ENCODE measurements at places on chromosomes 13 and 19.

GRCh38 chr19:6459262-6460098 is at the start of gene SLC25A23:
TSS of gene SLC25A23 (minus strand) at chr19:6459792. CDS start at chr19:6459628, 164 bp downstream.
- H3K27ac ChIP-seq, result peak within 1 kb of the TSS; percentile 78
- peak within 1 kb of the TSS; percentile 76 for H3K4me3 ChIP-seq
- H3K36me3 ChIP-seq, result peaks cover 8% of the 10 kb centered on the region
- H3K4me1 ChIP-seq, result peaks cover 4% of the 10 kb centered on the region

DNA sequence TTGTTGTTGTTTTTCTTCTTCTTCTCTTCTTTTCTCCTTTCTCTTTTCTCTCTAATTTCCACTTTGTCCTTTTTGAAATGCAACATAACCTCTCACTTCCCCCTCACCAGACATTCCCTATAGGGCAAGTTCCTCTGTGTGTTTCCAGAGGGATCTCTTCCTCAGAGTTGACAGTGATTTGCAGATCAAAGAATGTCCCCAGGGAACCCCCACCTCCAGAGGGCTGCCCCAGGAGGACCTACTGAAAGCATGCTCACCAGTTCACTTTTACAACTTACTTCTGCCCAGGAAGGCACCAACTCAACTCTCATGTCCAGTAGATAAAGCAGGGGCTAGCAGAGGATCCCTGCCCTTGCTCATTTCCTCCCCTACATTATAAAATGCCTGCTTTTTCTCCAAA is 1648.0 kb downstream of the PCDH9 start:
- no peak overlapping the region for H3K4me3 ChIP-seq
- H3K36me3 ChIP-seq, result no peaks in the 10 kb centered on the region
- H3K4me1 ChIP-seq, result no peaks in the 10 kb centered on the region
- no peak for DNase-seq

DNA sequence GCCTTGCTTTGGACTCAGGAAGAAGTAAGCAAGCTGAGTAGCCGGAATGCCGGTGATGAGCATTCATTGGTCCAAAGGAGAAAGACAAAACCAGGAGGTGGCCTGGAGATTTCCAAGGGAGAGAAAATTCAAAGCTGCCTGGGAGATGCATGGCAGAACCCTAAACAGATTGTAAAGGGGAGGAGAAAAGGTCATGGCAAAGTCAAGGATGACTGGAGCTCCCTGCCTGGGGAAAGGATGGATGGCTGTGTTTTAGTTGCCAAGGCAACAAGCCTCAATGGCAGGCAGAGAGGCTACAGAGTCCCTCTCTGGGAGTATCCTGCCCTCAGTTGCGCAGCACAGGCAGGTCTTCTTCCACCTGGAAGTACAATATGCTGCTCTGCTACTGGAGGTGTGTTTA is 134.0 kb downstream of the ENOX1 start:
- H3K4me1 ChIP-seq, result no peaks in the 10 kb centered on the region
- H3K27ac ChIP-seq, result no peak overlapping the region
- H3K36me3 ChIP-seq, result no peaks in the 10 kb centered on the region
- DNase-seq, result no peak
- no peak overlapping the region for H3K4me3 ChIP-seq

GRCh38 chr19:51339687-51340656 is 2.0 kb downstream of the VSIG10L start:
- H3K36me3 ChIP-seq, result no peaks in the 10 kb centered on the region
- peak overlapping the region; percentile 69 for H3K4me3 ChIP-seq
- no peak for DNase-seq
- H3K27me3 ChIP-seq, result peaks cover 22% of the 10 kb centered on the region
- peaks cover 18% of the 10 kb centered on the region for H3K4me1 ChIP-seq

DNA sequence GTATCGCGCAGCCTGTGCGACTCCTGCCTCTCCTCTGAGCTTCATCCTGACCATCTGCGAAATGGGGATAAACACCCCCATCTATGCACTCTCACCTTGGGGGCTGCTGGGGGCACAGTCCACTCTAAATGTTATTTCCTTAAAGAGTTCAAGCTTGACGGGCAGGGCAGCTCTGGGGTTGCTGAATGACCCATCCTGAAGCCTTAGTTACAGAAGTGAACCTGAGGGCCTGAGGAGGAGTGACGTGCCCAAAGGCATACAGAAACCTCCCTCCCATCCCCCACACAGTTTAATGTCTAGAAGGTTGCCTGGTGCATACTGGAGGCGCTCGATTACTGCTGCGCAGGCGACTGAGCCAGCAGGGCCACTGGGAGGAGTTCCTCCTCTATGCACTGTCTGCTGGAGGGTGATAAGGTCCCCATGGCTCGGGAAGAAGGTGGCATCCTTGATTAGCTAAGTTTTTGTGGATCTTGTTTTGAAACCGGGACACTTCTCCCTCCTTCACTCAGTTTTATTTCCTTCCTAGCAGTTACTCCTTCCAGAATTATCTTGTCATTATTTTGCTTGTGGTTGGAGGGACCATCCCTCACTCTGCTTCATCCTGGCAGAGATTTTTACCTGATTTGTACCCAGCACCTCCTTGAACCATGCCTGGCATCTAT is 572 bp upstream of the FKBP8 start:
- peaks cover 23% of the 10 kb centered on the region for H3K36me3 ChIP-seq
- H3K27ac ChIP-seq, result peak overlapping the region; percentile 82
- H3K4me3 ChIP-seq, result peak overlapping the region; percentile 96

DNA sequence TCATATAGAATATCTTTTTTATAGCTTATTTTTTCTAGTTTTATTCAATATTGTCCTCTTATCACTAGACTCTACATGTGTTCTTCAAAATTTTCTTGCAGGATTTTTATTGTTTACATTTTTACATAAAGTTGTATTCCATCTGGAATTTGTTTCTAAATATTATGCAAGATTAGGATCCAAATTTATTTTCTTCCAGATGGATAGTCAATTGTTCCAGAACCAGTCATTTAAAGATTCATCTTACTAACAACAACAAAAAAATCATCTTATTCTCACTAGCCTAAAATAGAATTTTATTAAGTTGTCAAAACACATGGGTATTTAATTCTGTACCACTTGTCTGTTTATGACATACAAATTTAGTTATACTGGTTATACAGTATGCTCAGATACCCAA is 390.4 kb upstream of the GPC6 start:
- H3K27ac ChIP-seq, result no peak overlapping the region
- H3K36me3 ChIP-seq, result no peaks in the 10 kb centered on the region
- H3K27me3 ChIP-seq, result no peaks in the 10 kb centered on the region
- DNase-seq, result no peak
- no peak overlapping the region for H3K4me3 ChIP-seq

GRCh38 chr19:36423925-36424324 is 5.5 kb upstream of the ZFP82 start:
- no peaks in the 10 kb centered on the region for H3K36me3 ChIP-seq
- H3K4me1 ChIP-seq, result no peaks in the 10 kb centered on the region
- no peak for DNase-seq

- no peak for DNase-seq
- H3K36me3 ChIP-seq, result no peaks in the 10 kb centered on the region
- H3K27ac ChIP-seq, result no peak overlapping the region
- H3K4me1 ChIP-seq, result no peaks in the 10 kb centered on the region
- H3K4me3 ChIP-seq, result no peak overlapping the region
Measured at GRCh38 chr13:50584856-50585580, 258.5 kb downstream of the DLEU7 start.

GRCh38 chr13:58032676-58033460 is 401.3 kb downstream of the PCDH17 start:
- H3K27me3 ChIP-seq, result no peaks in the 10 kb centered on the region
- no peaks in the 10 kb centered on the region for H3K36me3 ChIP-seq
- no peak for DNase-seq
- no peak overlapping the region for H3K27ac ChIP-seq
- H3K4me3 ChIP-seq, result no peak overlapping the region

GRCh38 chr19:52948025-52948770 is 14.5 kb downstream of the ZNF816 start:
- peaks cover 2% of the 10 kb centered on the region for H3K4me1 ChIP-seq
- no peak overlapping the region for H3K4me3 ChIP-seq
- H3K27me3 ChIP-seq, result no peaks in the 10 kb centered on the region

- no peak for DNase-seq
- no peaks in the 10 kb centered on the region for H3K4me1 ChIP-seq
- no peaks in the 10 kb centered on the region for H3K36me3 ChIP-seq
- H3K27me3 ChIP-seq, result peaks cover 67% of the 10 kb centered on the region
Measured at GRCh38 chr13:51221108-51221507, 1.1 kb upstream of the FAM124A start.

- H3K27me3 ChIP-seq, result no peaks in the 10 kb centered on the region
- no peak overlapping the region for H3K27ac ChIP-seq
- DNase-seq, result no peak
- no peaks in the 10 kb centered on the region for H3K4me1 ChIP-seq
- no peak overlapping the region for H3K4me3 ChIP-seq
Measured at GRCh38 chr13:90933097-90933826, 414.2 kb upstream of the MIR17HG start.

GRCh38 chr13:96766306-96766705 is 228.0 kb downstream of the OXGR1 start:
- H3K4me1 ChIP-seq, result no peaks in the 10 kb centered on the region
- no peak overlapping the region for H3K27ac ChIP-seq
- H3K36me3 ChIP-seq, result no peaks in the 10 kb centered on the region
- no peak overlapping the region for H3K4me3 ChIP-seq

DNA sequence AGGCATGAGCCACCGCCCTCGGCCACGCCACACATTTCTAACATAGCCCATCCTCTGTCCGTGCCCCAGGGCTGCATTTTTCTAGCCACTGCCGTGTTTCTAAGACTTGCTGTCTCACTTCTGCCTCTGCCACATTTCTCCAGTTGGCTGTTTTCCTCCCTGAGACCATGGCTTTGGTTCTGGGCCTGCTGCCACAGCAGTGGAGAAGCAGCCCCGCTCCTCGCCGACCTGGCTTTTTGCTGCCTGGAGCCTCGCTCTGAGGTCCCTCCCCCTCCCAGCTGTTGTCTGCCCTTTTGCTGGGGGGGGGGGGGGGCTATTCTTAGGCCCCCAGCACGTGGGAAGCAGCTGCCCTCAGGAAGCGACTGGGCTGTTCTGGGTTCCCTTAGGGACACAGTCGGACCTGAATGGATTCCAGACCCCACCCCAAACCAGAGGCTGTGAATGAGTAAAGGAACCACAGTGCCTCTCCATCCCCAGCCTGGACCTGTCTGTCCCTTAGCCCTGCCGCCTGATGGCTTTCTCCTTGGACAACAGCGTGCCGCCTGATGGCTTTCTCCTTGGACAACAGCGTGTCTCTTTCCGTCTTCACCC is 3.3 kb downstream of the GYS1 start:
- H3K4me1 ChIP-seq, result peaks cover 17% of the 10 kb centered on the region
- no peaks in the 10 kb centered on the region for H3K27me3 ChIP-seq
- H3K36me3 ChIP-seq, result peaks cover 39% of the 10 kb centered on the region
- DNase-seq, result no peak
- no peak overlapping the region for H3K27ac ChIP-seq

DNA sequence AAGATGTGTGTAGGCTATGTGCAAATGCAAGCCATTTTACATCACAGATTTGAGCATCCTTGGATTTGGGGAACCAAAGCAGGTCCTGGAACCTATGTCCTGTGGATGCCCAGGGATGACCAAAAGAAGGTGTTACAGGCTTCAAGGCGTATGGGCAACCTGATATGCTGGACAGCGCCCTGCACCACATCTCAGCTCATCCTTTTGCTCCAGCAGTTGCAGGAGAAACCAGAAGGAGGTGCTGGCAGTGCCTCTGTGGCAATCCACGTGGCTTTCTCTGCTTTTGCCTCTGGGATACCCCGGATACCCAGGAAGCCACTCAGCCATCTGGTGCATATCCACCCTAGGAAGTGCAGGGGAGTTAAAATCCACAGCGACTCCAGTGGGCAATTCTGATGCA is 110.3 kb upstream of the VSTM2B start:
- no peaks in the 10 kb centered on the region for H3K36me3 ChIP-seq
- H3K4me1 ChIP-seq, result no peaks in the 10 kb centered on the region
- no peaks in the 10 kb centered on the region for H3K27me3 ChIP-seq
- DNase-seq, result no peak
- H3K4me3 ChIP-seq, result no peak overlapping the region
- H3K27ac ChIP-seq, result no peak overlapping the region

GRCh38 chr13:106096661-106097092 is 438.8 kb downstream of the EFNB2 start:
- DNase-seq, result no peak
- H3K27ac ChIP-seq, result no peak overlapping the region
- H3K27me3 ChIP-seq, result no peaks in the 10 kb centered on the region
- H3K4me3 ChIP-seq, result no peak overlapping the region
- H3K4me1 ChIP-seq, result peaks cover 8% of the 10 kb centered on the region

DNA sequence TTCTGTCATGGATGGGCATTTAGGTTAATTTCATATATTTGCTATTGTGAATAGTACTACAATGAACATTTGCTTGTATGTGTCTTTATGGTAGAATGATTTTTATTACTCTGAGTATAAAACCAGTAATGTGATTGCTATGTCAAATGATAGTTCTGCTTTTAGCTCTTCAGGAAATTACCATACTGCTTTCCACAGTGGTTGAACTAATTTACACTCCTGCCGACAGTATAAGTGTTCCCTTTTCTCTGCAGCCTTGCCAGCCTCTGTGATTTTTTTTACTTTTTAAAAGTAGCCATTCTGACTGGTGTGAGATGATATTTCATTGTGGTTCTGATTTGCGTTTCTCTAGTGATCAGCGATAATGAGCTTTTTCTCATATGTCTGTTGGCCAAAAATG is 6.5 kb downstream of the SIGLEC7 start:
- H3K4me1 ChIP-seq, result no peaks in the 10 kb centered on the region
- DNase-seq, result no peak
- no peak overlapping the region for H3K27ac ChIP-seq
- no peak overlapping the region for H3K4me3 ChIP-seq
- no peaks in the 10 kb centered on the region for H3K36me3 ChIP-seq
- H3K27me3 ChIP-seq, result no peaks in the 10 kb centered on the region

- no peaks in the 10 kb centered on the region for H3K4me1 ChIP-seq
- H3K4me3 ChIP-seq, result no peak within 1 kb of the TSS
- H3K27ac ChIP-seq, result no peak within 1 kb of the TSS
Measured at GRCh38 chr19:45973553-45974338, at the start of gene NOVA2. TSS of gene NOVA2 (minus strand) at chr19:45973865. CDS start at chr19:45973351, 514 bp downstream.

- H3K36me3 ChIP-seq, result no peaks in the 10 kb centered on the region
- H3K27me3 ChIP-seq, result no peaks in the 10 kb centered on the region
- peaks cover 9% of the 10 kb centered on the region for H3K4me1 ChIP-seq
- H3K4me3 ChIP-seq, result no peak overlapping the region
- peak; percentile 69 for DNase-seq
Measured at GRCh38 chr13:25874907-25875306, 176.9 kb downstream of the SHISA2 start.

DNA sequence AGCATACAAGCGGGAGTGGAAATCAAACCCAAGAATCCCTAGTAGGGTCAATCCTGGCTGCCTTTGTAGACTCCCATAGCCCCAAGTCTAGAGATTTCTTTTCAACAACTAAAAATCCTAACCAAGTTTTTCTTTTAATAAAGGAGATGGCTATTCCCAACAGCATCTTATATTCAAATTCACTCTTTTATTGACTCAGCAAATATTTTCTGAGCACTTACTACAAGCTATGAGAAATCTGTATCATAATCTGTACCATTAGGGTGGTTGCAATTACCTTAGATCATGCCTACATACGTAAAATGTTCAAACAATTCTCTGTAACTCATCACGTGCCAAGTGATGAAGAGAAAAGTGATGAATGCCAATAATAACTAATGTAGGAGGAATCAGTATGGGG is 54.5 kb downstream of the LNX2 start:
- H3K27ac ChIP-seq, result no peak overlapping the region
- no peaks in the 10 kb centered on the region for H3K4me1 ChIP-seq
- H3K4me3 ChIP-seq, result no peak overlapping the region
- H3K27me3 ChIP-seq, result no peaks in the 10 kb centered on the region

GRCh38 chr19:33443638-33444561 is 70.4 kb downstream of the CEBPG start:
- H3K36me3 ChIP-seq, result no peaks in the 10 kb centered on the region
- H3K4me1 ChIP-seq, result no peaks in the 10 kb centered on the region
- no peak overlapping the region for H3K27ac ChIP-seq
- H3K27me3 ChIP-seq, result no peaks in the 10 kb centered on the region
- H3K4me3 ChIP-seq, result no peak overlapping the region
- no peak for DNase-seq

Data from thymus (tissue), 14 donors.